Naive thymus-derived CD4-positive, alpha-beta T cell (primary cell): ENCODE measurements at places on chromosomes 1 and 21. TPM values are rescaled to one million over a fixed set of nuclear protein-coding genes. Genes with fewer than 3 reads are reported as not detected.

COL6A1 gene
- 10.2 TPM for total RNA-seq

PRRX1 gene
- total RNA-seq, result not detected

OVAAL gene
- not detected for total RNA-seq

LAMB3 gene
- total RNA-seq, result 2.3 and 3.7 TPM in 2 replicates

FOXD3 gene
- total RNA-seq, result not detected in 2 replicates

SYTL1 gene
- total RNA-seq, result 107 TPM in 2 replicates

NTMT2 gene
- not detected for total RNA-seq

HCRTR1 gene
- total RNA-seq, result not detected

IL19 gene
- total RNA-seq, result not detected

ADIPOR1 gene
- 73.2 TPM for total RNA-seq

NLRP3 gene
- 3.9 TPM for total RNA-seq

FOXD2 gene
- total RNA-seq, result 0.16 TPM

SYDE2 gene
- 9.1 TPM for total RNA-seq

WDR47 gene
- total RNA-seq, result 9.8 and 10.3 TPM in 2 replicates

ANXA9 gene
- not detected for total RNA-seq

HSD17B7 gene
- total RNA-seq, result 19.3 TPM

RIPK4 gene
- not detected in 2 replicates for total RNA-seq

CTSS gene
- 91.1 and 94.2 TPM in 2 replicates for total RNA-seq

S100A12 gene
- 22.0 TPM for total RNA-seq

CFAP107 gene
- total RNA-seq, result not detected in 2 replicates

DISP1 gene
- 4.3 TPM for total RNA-seq

LDLRAD1 gene
- total RNA-seq, result not detected

RSPH1 gene
- total RNA-seq, result 0.40 TPM
